ENCODE measurements at places on chromosomes 16 and 17. TPM values are rescaled to one million over a fixed set of nuclear protein-coding genes. Genes with fewer than 3 reads are reported as not detected.

UTS2R gene
- not detected for total RNA-seq

GRCh38 chr16:7976563-7976962, 613.7 kb downstream of the TMEM114 start:
- DNase-seq, result no peak
- H3K27ac ChIP-seq, result no peak overlapping the region
- H3K36me3 ChIP-seq, result no peaks in the 10 kb centered on the region
- H3K4me3 ChIP-seq, result no peak overlapping the region
- H3K4me1 ChIP-seq, result no peaks in the 10 kb centered on the region
- H3K27me3 ChIP-seq, result no peaks in the 10 kb centered on the region

GSDMA gene
- total RNA-seq, result not detected

DNA sequence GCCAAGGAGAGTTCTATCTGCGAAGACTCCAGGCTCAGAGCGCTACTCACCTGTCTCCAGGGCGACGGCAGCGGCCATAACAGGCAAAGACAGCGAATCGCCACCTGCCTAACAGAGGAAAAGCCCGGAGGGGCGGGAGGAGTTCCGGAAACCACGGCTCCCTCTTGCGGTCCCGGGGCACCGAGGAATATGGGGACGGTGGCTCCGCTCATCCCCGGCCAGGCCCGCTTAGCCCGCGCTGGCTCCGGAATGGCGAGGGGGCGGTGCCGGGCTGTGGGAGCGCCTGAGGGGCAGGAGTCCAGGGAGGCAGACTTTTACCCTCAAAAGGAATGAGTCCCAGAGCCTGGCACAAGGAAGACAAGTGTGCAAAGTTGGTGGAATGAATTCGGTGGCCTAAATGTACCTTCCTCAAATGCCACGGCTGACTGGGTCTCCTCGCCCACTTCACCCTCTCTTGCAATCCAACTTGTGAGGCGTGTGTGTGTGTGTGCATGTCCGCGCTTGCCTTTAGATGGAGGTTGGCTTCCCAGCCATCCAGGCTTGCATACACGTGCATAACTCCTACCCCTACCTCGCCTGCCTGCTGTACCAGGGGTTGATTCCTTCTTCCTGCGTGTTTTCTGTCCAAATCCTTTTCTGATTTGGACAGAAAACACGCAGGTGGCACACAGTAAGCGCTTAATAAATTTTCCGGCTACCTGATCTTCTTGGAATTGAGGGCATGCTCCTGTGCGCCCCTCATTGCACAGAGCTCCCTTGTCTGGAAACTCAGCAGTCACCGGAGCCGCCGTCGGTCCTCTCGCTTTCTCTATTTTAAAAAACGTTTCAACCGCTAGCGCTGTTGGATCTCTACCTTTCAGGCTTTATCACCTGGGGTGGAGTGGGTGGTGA, 3.5 kb downstream of the C17orf100 start:
- no peak overlapping the region for H3K4me3 ChIP-seq
- H3K27me3 ChIP-seq, result no peaks in the 10 kb centered on the region
- no peak overlapping the region for H3K27ac ChIP-seq
